CD4-positive, alpha-beta T cell treated with Interleukin-4 for 1 hour (primary cell): ENCODE measurements at places on chromosomes 2 and 18.

DNA sequence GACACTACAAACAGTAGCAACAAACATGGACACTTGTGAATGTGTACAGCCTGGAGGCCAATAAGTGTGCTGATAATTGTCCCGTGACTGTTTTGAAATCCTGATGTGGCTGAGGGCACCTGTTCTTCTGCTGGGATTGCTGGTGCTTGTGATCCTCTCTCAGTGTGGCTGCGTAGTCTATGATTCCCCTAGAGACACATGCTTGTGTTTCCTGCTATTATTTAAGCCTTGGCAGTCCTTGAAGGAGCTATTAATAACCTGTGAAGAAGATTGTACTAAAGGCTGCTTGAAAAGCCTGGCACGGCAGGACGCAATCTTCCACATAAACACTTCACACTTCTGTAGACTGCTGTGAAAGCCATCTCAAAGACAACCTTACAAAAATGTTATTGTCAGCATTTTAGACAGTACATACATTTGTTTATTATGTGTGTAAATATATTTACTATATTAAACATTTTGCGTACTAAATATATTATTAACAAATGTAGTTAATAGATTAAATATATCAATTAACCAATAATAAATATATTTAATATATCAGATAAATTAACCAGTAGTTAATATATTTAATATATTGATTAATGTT, 71.4 kb downstream of the GALR1 start:
- DNase-seq, result no peak

DNA sequence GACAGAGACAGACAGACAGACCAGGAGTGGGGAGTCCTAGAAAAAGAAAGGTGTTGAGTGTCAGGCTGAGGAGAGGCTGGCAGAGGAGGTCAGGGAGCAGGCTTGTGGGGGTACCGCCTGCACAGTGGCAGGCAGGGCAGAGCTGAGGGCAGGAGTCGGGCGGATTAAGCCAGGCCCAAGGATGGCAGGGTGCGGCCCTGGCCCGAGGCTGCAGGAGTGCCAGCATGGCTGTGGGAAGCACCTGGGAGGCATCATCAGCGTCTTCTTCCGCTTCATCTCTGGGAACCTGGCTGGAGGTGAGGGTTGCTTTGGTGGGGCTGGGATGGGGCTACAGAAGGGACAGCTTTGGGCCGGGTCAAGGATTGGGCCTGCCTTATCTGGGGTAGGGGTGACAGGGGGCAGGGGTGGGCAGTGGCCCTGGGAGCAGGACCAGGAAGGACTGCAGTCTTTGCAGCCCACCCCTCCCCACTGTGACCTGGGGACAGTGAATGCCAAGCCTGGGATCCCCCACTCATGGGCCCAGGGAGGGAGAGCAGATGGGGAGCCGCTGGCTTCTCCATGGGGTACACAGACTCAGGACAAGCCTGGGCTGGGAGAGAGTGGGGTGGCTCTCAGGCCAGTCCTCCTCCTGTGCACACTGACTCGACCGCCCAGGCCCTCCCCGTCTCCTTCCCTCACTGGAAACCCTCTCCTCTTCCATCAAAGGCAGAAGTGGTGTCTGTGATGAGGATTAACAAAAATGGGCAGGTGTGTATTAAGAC, 20.7 kb downstream of the KCNIP3 start:
- no peak for DNase-seq

DNA sequence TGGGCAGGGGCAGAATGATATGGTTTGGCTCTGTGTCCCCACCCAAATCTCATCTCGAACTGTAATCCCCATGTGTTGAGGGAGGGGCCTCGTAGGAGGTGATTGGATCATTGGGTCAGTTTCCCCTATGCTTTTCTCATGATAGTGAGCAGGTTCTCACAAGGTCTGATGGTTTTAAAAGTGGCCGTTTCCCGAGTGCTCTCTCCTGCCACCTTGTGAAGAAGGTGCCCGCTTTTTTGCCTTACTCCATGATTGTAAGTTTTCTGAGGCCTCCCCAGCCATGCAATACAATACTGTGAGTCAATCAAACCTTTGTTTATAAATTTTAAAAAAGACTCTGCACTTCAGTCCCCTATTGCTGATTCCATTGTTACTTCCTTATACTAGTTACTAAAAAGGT, 82.9 kb upstream of the CDKL4 start:
- no peak for DNase-seq

GRCh38 chr18:46756025-46756558, 761 bp downstream of the ST8SIA5 start:
- no peak for DNase-seq

DNA sequence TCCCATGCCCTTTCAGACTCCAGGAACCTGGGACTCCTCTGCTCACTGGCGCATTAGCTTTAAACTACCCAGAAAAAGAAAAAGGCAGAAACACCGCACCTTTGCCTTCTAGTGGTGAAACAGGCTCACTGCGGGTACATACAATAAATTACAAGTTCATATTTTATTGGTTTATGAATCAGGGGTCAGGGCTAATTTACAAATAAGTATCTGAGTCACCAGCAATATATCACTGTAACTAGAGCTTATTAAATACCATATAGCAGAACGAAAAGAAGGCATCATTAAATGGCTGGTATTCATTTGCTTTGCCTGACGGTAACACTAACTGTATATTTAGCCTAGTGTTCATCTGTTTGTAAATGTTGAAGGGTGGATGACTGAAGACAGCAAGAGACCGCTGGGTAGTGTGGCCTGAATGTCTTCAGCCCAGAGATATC, 26.9 kb upstream of the DTNB start:
- peak; percentile 50 for DNase-seq

DNA sequence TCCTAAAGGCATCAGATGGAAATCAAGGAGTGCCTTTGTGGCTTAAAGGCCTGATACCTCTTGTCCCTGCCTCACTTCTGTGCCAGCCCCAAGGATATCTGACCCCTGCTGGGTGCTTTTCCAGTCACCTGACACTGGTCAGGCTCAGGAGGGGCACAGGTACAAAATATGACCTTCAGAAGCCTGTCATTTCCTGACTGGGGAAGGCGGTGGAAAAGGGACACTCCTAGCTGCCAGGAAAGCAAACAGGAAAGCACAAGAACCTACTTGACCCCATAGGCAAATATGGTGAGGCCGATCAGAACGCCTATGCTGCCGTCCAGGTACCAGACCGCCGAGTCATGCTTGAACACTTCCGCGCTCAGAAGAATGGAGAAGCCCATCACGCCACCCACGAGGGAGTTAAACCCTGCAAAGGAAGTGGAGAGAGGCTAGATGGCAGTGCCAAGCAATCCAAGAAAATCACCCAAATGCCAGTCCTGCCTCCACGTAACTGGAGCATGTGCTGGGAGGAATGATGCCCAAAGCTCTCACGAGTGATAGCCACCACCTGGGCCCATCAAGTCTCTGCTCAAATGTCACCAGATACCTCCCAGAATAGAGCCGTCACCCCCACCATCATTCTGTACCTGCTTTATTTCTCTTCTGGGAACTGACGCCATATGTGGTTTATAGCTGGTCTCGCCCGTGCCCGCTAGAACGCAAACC, 204.0 kb downstream of the MGAT5 start:
- no peak for DNase-seq

DNA sequence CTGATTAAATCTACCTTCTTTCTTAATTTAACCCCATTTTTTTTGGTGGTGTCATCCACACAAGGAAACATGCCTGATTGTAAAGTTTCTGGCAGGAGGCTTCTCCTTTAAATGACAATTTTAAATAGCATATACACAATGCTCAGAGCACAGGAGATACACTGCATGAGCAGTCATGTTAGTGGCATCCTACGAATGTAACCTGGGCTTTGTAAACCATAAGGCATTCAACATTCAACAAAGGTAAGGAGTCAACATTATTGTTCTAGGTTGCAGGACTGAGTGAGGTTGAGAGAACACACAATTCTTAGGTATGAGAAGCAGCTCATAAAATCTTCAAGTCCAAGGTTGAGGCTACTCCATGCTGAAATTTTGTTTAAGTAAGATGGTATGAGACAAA, 266.6 kb upstream of the SIX2 start:
- DNase-seq, result no peak

- no peak for DNase-seq
These were observed 108.6 kb upstream of the NYAP2 start for GRCh38 chr2:225290757-225291400.

DNA sequence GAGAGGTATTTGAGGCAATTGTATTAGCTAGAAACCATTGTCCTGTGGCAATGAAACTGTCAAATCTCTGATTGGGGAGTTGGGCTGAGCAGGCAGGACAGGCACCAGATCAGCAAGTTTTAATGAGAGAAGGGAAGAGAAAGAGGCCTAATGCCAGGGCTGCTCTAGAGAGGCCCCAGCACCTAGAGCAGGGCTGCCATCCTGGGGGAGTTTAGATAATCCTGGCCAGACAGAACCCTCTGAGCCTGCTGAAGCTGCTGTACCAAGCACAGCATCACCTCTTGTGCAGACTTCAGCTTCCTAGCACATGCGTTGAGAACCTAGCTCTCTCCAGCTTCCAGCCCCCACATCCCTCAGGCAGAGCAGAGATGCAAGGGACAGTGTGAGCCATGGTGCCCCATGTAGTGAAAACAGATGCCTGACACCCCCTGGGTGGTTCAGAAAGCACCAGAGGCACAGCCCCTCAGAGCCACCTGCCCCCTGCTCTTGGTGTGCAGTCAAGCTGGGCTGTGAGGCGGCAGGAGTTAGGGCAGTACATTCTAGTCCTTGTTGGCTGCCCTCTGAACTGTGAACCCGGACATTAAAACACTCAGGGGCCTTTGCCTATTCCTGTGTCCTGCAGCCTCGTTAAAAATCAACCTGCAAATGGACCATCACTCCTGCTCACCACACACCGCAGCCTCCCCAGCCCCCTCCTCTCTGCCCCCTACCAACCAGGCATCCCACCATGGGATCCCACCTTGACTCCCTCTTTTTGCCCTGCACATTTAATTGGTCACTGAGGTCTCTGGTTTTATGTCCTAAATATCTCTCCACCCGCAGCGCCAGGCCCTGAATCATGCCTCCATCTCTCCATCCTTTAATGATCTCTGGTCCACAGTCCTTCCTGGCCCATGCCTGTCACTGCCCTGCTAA, 52.7 kb downstream of the ADD2 start:
- DNase-seq, result no peak

- no peak for DNase-seq
These were observed 10.3 kb upstream of the ATOH8 start for GRCh38 chr2:85743304-85743978.

- no peak for DNase-seq
These were observed 211.5 kb downstream of the RAD51AP2 start for GRCh38 chr2:17306706-17307105.

DNA sequence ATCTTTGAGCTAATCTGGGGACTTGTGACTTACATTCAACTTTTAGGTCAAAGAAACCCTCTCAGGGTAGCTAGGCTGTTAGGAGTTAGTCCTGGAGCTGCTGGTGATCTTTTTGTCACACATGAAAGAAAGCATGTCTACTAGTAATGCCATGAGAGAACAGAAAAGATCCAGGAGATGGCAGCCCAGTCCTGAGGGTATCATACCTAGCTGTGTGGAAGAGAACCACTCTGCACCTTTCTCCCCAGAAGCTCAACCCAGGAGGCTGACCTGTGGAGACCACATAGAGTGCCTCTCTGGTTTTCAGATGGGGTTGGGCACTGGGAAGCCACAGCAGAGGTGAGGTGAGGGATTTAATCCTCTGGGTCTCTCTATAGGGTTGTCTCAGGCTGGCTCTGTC, 460.2 kb upstream of the UBE2E3 start:
- no peak for DNase-seq

DNA sequence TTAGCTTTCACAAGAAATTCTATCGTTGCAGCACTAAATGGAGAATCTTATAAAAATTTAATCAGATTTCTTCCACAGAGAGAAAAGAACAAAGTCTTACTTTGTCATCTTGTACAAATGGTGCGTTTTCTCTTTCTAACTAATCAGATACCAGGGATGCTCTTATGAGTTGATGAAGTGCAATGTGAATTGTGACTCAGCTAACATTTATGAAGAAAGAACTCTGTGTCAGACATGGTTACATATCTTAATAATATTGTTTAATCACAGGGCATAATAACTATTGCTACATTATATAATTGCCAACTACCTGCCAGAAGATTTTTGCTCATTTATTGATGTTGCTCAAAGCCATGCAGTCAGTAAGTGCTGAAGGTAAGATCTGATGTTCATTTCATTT, 465.0 kb downstream of the CCDC85A start:
- no peak for DNase-seq

GRCh38 chr2:138499684-138500083, 1.9 kb upstream of the SPOPL start:
- no peak for DNase-seq
